ENCODE measurements at places on chromosomes 3 and 15.

DNA sequence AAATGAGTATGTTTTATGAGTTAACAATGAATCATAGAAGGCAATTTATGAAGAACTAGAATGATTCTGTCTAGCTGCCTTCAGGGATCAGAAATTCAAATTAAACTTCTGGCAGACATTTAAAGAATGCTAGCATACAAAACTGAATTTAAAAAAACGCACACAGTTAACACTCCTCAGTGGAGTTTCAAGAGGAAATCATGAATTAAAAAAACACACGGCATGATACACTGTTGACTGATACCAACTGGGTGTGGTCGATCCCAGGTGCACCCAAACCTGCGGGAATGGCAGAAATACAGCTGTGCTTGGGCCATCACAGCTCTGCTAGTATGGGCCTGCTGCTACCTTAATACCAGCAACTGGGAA lies 526.0 kb downstream of the FOXP1 start:
- DNase-seq: peak; percentile 45

DNA sequence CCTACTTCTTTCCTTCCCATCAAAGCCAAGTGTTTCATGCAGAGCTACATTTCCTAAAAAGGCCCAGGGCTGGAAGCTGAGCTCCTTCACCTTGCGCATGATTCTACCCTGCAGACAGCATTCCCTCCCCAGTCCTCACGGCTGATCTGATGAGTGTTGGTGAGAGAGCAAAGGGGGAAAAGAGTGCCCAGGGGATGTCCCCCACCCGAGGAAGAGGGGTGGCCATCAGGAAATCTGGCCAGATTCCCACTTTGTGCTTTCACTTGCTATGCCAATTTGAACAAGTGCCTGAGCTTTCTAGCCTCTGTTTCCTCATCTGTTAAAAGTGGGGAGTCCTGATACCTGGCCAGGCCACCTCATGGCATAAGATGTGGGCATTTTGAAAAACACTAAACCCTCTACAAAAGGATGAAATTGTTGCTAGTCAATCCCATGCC lies 231.0 kb upstream of the TLE3 start:
- DNase-seq: no peak

DNA sequence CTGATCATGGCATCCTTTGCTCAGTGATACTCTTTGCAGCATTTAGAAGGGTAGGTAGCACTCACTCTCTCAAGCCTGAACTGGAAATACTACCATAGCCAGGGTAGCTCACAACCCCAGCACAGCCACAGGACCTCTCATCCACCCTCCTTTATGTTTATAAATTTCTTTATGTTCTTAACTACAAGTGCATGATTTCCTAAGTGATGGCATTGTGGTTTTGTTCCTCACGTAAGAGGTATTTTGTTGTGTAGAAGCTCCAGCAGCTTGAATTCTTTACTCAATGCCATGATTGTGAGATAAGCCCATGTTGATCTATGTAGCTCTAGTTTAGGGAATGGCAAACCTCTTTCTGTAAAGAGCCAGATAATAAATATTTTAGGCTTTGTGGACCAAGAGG lies 7.9 kb upstream of the RTP3 start:
- DNase-seq: no peak

DNA sequence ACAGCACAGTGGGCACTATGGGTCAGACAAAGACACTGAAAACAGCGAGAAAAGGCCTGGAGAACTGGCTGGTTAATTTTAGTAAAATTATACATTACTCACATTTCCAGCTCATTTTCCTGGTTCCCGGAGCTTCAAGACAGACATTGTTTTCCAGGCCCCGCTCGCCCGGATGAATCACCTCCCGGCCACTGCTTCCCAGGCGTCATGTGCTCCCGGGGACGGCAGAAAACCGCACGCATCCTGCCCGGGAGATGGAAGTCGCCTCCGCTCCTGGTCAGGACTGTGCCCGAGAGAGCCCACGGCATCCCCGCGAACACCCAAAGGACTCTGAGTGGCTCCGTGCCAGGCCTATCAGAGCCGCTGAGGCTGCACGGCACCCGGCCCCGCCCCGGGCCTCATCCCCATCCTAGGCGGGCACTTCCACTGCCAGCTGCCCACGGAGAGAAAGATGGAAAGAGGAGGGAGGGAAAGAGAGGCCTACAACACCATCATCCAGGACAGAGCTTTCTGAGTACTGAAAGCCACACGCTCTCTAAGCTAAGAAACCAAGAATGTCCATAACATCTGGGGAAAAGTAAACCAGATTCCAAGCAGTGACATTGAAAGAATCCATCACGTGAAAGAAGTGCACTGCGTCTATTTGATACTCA lies 75.1 kb downstream of the VGLL4 start:
- DNase-seq: peak; percentile 97

DNA sequence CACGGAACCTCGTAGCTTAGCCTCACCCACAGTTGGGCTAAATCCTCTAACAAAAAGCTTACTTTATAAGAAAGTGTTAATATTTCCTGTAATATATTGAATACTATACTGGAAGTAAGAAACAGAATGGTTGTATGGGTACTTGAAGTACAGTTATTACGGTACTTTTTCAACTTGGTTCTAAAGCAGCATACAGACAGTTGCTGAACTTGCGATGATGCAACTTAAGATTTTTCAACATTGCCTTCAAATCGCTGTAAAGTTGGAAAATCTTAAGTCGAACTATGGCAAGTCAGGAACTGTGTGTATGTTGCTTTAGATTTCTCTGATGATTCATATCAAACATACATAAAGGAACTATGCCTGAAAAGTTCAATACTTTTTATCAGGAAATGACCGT lies 204.4 kb upstream of the C2CD4B start:
- no peak for DNase-seq

GRCh38 chr3:101725194-101725889 lies 928 bp downstream of the CEP97 start:
- DNase-seq: peak; percentile 12

DNA sequence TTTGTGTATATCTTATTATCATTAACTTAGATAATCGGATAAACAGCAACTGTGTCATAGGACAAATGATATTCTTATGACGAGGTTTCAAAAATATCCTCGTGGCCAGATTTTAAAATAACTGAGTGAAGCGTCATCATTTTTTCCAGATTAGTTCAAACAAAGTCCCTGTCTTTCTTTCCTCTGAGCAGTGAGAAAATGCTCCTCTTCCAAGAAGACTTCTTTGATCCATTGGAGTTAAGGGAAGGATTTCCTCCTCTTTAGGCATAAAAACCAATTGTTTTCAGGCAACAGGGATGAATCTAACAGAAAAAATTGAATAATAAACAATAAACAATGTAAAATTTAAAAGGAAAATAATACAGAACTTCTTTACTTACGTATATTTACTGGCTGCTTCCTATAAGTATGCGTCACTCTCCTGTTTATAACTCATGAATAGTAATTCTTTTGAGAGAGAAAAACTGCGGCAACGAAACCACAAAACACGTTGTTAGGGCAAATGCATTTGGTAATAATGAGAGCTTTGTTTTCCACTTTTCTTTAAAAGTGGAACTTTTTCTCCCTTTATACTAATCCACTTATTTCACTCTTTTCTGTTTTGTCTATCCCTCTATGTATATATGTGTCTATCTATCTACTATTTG lies 419.4 kb upstream of the ONECUT1 start:
- no peak for DNase-seq

DNA sequence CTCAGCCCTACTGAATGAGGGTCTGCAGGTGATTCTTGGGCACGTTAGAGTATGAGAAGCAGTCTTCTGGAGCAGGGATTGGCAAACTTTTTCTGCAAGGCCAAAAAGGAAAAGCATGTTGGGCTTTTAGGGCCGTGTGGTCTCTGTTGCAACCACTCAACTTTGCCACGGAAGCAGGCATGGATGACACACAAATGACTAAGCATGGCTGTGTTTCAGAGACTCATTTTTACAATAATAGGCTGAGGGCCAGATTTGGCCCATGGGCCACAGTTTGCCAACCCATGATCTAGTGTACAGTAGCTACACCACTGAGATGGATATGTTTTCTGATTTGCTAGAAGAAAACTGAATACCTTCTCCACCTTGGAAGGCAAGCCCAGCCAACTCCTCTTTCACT lies 66.1 kb upstream of the PRICKLE2 start:
- DNase-seq: peak; percentile 97
